ENCODE measurements at places on chromosomes 7 and 10.

GRCh38 chr7:5429857-5430611 lies 6.4 kb upstream of the TNRC18 start:
- DNase-seq, result no peak
- H3K4me3 ChIP-seq, result no peak overlapping the region
- H3K27me3 ChIP-seq, result no peaks in the 10 kb centered on the region
- H3K4me1 ChIP-seq, result peaks cover 18% of the 10 kb centered on the region
- peaks cover 18% of the 10 kb centered on the region for H3K36me3 ChIP-seq

DNA sequence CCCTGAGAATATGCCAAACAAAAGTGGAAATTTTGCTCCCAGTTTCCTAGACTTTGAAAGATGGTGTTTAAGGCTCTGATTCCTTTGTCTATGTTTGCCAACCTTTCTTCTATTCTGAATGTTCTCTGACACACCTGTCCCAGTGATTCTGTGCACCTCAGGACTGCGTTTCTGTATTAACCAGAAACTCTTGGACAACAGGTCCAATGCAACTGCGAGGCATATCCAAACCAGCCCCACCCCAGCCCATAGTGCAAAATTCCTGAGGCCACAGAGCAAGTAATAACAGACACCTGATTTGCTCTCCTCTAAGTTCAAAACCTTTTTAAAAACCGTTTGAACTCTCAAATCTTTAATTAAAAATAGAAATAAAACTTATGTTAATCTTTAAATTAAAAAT lies 37.0 kb upstream of the MSRB2 start:
- no peak overlapping the region for H3K4me3 ChIP-seq
- H3K4me1 ChIP-seq, result no peaks in the 10 kb centered on the region
- H3K36me3 ChIP-seq, result no peaks in the 10 kb centered on the region
- DNase-seq, result no peak

GRCh38 chr7:55366461-55367070 lies 1.4 kb downstream of the LANCL2 start:
- H3K36me3 ChIP-seq, result peaks cover 6% of the 10 kb centered on the region
- no peaks in the 10 kb centered on the region for H3K27me3 ChIP-seq
- no peak for DNase-seq
- H3K4me3 ChIP-seq, result peak overlapping the region; percentile 94
- peak overlapping the region; percentile 99 for H3K27ac ChIP-seq

GRCh38 chr10:70070834-70071233 lies 18.2 kb downstream of the MACROH2A2 start:
- H3K4me3 ChIP-seq, result no peak overlapping the region
- H3K27me3 ChIP-seq, result no peaks in the 10 kb centered on the region
- H3K36me3 ChIP-seq, result 0 out of 2 replicates have a peak, but pooled peaks cover 2% of the 10 kb centered on the region
- H3K4me1 ChIP-seq, result peaks cover 5% of the 10 kb centered on the region
- DNase-seq, result no peak

DNA sequence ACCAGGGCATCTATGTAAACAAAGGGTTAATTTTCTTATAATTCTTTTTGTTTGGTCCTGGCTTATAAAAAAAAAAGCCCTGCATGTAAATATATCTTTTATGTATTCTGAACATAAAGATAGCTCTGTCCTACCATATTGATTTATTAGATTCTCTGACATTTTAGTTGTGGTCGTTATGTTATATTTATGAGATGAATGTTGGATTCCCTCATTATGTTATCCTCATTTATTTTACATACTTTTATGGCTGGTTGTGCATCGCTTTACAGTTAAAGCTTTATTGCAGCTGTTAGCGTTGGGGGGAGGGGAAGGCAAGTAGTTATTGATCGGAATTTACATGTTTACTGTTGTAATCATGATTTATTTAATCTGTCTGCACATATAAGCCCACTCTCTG lies 431.5 kb downstream of the LRMDA start:
- no peaks in the 10 kb centered on the region for H3K4me1 ChIP-seq
- no peak for DNase-seq
- no peak overlapping the region for H3K27ac ChIP-seq
- H3K4me3 ChIP-seq, result no peak overlapping the region
- no peaks in the 10 kb centered on the region for H3K36me3 ChIP-seq

GRCh38 chr7:28225576-28225975 lies 45.0 kb upstream of the JAZF1 start:
- no peak overlapping the region for H3K27ac ChIP-seq
- H3K4me3 ChIP-seq, result no peak overlapping the region
- H3K27me3 ChIP-seq, result no peaks in the 10 kb centered on the region
- DNase-seq, result no peak

- no peaks in the 10 kb centered on the region for H3K36me3 ChIP-seq
- H3K27ac ChIP-seq, result no peak overlapping the region
- peaks cover 24% of the 10 kb centered on the region for H3K4me1 ChIP-seq
- no peak for DNase-seq
Observed at GRCh38 chr7:74025730-74026129, 2.2 kb upstream of the ELN start.

DNA sequence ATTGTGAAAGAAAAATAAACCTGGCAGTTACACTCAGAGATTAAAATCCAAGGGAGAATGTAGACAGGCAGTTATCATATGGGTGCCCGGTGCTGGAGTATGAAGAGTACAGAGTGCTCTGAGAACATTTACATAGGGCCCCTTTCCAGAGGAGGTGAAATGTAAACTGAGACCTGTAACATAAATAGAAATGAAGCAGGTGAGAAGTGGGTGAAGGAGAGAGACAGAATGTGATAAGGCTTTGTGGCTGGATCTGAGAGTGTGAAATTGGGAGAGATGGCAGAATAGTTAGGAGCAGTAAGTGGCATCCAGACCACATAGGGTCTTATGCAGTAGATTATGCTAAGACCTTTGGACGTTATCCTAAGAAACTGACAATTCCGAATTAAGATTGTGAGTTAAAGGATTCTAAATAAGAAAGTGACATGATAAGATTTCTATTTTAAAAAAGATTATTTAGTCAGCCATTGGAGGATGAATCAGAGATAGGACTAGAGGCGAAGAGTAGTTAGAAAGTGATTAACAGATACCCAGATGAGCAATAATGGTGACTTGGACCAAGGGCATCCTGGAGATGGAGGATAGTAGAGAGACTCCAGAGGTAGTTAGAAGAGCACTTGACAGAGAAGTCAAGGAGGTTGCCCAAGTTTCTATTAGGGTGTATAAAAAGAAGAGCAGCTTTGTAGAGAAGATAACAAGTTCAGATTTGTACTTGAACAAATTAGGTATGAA lies 36.7 kb downstream of the DNAH11 start:
- H3K4me3 ChIP-seq, result no peak overlapping the region
- peak overlapping the region; percentile 69 for H3K27ac ChIP-seq
- DNase-seq, result no peak

GRCh38 chr7:47778153-47778661 lies 170.1 kb downstream of the PKD1L1 start:
- H3K27ac ChIP-seq, result peak overlapping the region; percentile 20
- H3K4me3 ChIP-seq, result no peak overlapping the region
- no peaks in the 10 kb centered on the region for H3K27me3 ChIP-seq

GRCh38 chr10:30500963-30501504 lies 67.0 kb downstream of the MAP3K8 start:
- H3K36me3 ChIP-seq, result no peaks in the 10 kb centered on the region
- DNase-seq, result no peak
- no peak overlapping the region for H3K27ac ChIP-seq
- no peak overlapping the region for H3K4me3 ChIP-seq
- peaks cover 3% of the 10 kb centered on the region for H3K27me3 ChIP-seq
- H3K4me1 ChIP-seq, result peaks cover 6% of the 10 kb centered on the region

DNA sequence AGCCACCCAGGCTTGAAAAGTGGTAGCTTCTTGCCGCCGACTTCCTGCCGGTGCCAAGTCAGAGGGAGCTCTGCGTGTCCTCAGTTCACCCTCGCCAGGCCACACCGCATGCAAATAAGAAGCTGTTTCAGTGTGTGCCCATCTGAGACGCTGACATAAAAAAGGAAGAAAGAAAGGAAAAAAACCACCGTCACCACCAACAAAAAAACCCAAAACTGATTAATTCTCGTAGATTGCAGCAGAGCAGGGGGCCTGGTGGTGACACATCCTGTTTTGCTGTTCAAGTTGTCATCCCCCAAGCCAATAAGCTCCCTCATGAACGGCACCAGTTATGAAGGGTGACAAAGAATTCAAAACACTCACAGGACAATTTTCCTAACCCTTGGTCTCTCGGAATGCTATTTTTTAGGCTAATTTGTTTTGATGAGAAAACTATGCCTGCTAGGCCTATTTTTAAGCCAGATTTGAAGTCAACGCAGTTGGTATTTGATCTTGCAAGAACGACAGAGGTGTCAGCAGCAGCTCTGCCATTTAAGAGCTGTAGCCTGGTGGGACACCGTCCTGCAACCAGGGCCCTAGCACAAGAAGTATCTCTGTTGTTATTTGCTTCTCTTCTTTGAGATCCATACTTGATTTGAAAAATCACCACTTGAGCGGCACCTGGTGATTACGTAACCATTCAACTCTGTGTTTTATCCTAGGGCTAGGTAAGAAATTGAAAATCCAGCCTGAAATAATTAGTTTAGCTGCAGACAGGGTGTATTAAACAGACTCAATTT lies 145.6 kb downstream of the PFKFB3 start:
- peaks cover 24% of the 10 kb centered on the region for H3K4me1 ChIP-seq
- no peak overlapping the region for H3K4me3 ChIP-seq
- no peaks in the 10 kb centered on the region for H3K27me3 ChIP-seq
- peak overlapping the region; percentile 43 for H3K27ac ChIP-seq

DNA sequence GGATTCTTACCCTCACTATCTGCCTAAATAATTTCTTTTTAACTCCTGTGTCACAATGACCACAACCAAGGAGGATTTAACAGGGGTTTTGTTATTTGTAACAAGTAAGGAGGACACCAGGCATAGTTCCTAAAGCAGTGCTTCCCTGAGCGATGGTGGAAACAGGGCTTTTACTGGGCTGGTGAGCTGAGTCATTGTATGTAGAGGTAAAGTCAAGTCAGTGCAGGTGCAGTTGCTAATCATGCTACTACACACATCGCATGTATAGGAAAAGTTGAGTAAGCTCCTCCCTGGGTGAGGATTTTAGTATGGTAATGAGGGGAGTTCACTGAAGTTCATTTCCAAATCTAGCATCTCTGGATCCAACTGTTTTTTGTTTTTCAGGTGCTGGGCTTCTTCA lies 22.9 kb upstream of the ABCA13 start:
- H3K4me1 ChIP-seq, result peaks cover 6% of the 10 kb centered on the region
- no peak for DNase-seq
- no peak overlapping the region for H3K4me3 ChIP-seq
- H3K36me3 ChIP-seq, result no peaks in the 10 kb centered on the region
- H3K27ac ChIP-seq, result no peak overlapping the region
- no peaks in the 10 kb centered on the region for H3K27me3 ChIP-seq

GRCh38 chr7:138492423-138492822 lies 32.4 kb downstream of the TRIM24 start:
- no peaks in the 10 kb centered on the region for H3K36me3 ChIP-seq
- no peak for DNase-seq
- H3K4me3 ChIP-seq, result no peak overlapping the region
- no peaks in the 10 kb centered on the region for H3K27me3 ChIP-seq

GRCh38 chr7:107291434-107291833 lies 122.6 kb downstream of the HBP1 start:
- H3K4me3 ChIP-seq, result no peak overlapping the region
- no peak overlapping the region for H3K27ac ChIP-seq
- H3K36me3 ChIP-seq, result 0 out of 2 replicates have a peak, but pooled peaks cover 2% of the 10 kb centered on the region
- no peak for DNase-seq

- DNase-seq, result no peak
- no peaks in the 10 kb centered on the region for H3K27me3 ChIP-seq
- H3K27ac ChIP-seq, result no peak overlapping the region
- no peak overlapping the region for H3K4me3 ChIP-seq
- H3K4me1 ChIP-seq, result no peaks in the 10 kb centered on the region
- no peaks in the 10 kb centered on the region for H3K36me3 ChIP-seq
Observed at GRCh38 chr7:65216469-65216868, 157.2 kb upstream of the ZNF92 start.

- no peaks in the 10 kb centered on the region for H3K27me3 ChIP-seq
- H3K4me3 ChIP-seq, result peak within 1 kb of the TSS; percentile 49
- H3K4me1 ChIP-seq, result peaks cover 5% of the 10 kb centered on the region
- peak; percentile 99 for DNase-seq
Observed at GRCh38 chr10:25016376-25017153, at the start of gene THNSL1. TSS of gene THNSL1 (plus strand) at chr10:25016612. CDS start at chr10:25023224, 6,612 bp downstream.

DNA sequence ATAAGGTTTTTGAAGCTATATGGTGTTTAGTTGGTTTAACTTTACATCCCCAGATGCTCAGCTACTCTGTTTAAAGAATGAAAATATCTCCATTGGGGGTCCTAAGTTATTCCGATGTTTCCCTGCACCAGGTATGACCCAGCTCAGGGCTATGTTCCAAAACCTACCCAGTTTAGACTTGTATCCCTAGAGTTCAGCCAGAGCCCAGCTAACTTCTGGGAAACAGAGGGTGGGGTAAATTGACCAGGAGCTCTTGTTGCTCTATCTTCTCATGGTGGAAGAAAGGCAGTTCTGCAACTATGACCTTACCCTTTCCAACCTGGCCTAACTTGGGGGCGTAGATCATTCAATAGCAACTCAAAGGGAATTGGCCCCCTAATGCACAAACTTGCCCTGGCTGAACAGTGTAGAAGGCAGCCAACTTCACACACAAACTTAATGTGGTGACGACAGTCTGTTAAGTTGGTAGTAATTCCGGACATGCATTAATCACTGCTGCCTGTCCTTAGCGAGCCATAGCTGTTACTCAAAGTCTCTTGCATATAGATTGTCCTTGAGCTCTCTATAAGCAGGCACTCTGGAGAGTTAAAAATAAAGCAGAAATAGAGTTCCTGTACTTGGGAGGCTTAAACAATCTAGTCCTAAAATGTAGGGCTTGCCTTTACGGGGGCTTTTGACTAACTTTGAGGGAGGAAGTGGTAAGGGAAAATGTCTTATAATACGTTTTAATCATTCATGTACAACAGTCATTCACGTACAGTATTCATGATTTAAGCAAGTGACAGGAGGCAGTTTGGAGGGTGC lies 5.3 kb upstream of the ZNRF2 start:
- H3K4me3 ChIP-seq, result no peak overlapping the region
- H3K36me3 ChIP-seq, result no peaks in the 10 kb centered on the region
- DNase-seq, result no peak
- H3K27ac ChIP-seq, result no peak overlapping the region
- H3K4me1 ChIP-seq, result 0 out of 2 replicates have a peak, but pooled peaks cover 3% of the 10 kb centered on the region

DNA sequence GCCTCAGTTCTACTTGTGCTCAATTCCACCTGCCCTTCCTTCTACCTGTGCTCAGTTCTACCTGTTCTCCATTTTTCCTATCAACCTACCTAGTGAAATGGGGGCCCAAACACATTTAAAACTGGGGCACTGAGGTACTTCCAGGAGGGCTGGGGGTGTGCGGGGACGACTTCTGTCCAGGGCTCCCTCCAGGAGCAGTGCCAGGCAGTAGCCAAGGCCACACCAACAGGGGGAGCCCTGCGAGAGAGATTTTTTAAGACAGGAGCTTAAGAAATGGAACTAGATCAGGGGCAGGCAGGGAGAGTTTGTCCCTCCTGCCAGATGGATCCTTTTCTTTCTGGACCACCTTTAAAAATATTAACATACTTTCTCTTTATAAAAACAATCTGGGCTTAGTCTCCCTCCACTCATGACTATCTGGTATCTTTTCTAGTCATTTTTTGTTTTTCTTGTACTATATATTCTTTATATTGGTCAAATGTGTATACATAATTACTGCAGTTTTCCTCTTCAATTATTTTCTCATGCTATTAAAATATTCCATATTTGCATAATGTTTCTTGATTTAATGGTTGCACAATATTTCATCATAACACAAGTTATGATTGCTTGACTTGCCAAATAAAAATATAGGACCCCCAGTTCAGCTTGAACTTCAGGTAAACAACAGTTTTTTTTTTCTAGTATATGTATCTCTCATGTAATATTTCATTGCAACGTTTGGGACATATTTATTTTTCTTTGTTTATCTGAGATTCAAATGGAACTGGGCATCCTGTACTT lies 47.3 kb upstream of the INSYN2A start:
- no peak overlapping the region for H3K27ac ChIP-seq
- H3K4me1 ChIP-seq, result no peaks in the 10 kb centered on the region
- peaks cover 4% of the 10 kb centered on the region for H3K36me3 ChIP-seq
